ENCODE measurements at places on chromosomes 11 and 22.

DNA sequence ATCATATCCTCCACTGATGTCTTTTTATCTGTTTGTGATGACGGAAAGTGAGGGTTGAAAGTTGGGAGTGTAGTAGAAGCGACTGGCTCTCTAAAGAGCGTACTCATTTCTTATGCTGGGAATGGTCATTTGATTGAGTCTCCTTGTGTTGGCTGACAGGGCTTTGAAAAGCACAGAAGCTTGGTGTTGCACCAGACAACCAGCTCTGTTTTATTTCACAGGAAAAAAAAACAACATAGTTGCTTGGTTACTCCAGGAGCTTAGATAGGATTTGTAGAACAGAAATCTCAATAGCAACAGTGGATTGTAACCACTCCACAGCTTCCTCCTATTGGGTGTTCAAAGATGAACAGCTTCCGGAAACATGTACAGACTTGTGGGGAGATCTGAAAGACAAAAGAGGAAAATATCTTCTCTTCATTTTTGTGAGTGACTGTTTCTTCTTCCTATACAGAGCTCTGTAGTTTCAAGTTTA is 2.7 kb downstream of the RBM14 start:
- DNase-seq = no peak

DNA sequence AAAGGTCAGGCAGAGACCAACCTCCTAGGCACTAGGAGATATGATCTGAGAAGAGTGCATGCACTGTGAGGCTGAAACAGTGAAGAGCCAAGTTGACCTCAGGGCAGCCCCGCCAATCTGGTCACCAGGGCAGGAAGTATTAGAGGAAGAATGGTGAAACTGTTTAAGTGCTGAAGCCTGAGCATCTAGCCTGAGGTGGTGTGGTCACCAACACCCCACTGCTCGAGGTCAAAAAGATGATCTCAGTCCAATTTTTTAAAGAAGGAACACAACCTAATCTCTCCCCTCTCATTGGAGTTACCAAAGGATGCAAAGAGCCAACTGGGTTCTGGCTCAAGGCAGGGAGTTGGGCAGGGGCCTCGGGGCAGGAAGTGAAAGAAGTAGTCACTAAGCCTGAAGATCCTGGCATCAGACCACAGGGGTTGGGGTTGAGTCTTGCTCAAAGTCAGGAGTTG is 4.0 kb downstream of the APBB1 start:
- DNase-seq = no peak

DNA sequence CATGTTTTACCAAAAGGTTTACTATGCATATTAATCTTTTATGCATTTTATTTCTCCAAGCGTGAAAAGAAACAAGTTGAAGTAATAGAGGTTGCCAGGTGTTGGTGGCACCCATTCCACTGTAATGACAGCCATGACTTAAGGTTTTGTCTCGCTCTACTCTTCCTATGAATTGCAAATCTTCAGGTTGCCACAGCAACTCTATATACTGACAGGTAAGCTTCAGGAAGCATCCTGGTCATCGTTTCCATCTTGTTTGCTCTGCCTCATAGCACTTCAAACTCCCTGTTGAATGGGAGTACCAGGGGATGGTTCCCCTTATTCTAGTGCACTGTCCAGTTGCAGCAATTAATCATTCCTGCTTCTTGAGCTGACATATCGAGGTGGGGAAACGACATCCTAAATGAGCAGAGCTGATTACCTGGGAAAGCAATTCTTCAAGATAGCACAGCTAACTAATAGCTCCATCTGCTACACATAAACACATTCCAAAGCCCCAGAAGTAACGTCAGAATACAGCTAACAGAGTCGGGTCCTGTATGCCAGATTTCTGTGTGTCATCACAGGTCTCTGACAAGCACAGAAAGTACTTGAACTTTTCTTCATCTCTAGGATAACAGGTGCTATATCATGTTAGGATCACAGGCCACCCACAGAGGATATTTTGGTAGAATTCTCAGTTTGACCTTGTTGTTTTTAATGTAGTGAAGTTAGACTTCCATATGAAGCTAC is 80.3 kb downstream of the CADM1 start:
- no peak for DNase-seq

GRCh38 chr11:17468122-17468521 is 8.5 kb downstream of the ABCC8 start:
- no peak for DNase-seq

DNA sequence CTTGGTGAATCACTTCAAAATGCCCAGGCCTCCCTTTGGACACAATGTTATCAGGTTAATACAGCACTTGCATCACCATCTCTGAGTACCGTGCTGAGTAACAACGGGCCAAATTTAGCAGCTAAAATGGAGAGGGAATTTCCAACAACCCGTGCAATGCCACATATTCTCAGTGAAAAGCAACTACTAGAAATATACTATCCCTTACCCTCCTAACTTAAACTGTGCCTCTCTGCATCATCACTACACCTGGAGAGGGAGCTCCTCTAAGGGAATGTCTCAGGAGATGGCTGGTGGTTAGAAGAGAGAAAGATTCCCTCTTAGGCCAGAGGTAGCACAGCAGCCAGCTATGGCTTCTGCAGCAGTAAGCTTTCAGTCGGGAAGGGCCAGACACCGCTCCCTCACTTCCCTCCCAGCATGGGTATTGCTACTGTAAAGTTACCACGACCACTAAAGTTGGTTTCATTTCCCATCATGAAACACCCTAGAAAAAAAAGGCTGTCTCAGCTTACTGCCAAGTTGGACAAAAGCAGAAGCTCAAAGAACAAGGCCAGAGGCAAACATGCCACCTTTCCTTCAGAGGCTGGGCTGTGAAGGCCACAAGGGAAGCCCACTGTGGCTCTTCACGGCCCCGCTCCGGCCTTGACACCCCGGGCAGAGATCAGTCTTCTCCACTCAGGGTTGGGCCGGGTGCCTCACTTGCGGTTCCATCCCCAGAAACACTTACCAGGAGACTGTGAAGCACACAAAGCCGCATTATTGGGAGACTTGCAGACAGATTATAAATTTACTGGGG is 3.9 kb downstream of the MAML2 start:
- DNase-seq = no peak

- DNase-seq = no peak
Observed at GRCh38 chr22:42414565-42415303, 17.5 kb downstream of the NFAM1 start.

DNA sequence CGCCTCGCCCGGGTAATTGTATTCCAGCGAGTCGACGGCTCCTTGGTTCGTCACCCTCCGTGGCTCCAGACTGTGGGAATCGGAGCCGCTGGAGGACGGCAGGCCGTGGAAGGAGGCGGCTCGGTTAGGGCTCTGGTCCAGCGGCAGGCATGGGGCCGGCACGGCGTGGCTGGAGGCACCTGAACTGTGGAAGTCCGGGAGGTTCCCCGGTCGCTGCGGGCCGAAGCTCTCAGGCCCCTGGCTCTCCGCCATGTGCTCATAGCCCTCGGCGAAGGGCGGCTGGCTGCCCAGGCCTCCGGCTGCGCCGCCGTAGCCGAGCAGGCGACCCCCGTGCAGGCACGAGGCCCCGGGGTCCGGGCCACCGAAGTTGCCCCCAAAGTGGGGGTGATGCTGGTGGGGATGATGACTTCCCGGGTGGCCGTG is 1.7 kb downstream of the MN1 start:
- DNase-seq = no peak

GRCh38 chr11:78856211-78856610 is 281.5 kb upstream of the NARS2 start:
- DNase-seq = no peak

DNA sequence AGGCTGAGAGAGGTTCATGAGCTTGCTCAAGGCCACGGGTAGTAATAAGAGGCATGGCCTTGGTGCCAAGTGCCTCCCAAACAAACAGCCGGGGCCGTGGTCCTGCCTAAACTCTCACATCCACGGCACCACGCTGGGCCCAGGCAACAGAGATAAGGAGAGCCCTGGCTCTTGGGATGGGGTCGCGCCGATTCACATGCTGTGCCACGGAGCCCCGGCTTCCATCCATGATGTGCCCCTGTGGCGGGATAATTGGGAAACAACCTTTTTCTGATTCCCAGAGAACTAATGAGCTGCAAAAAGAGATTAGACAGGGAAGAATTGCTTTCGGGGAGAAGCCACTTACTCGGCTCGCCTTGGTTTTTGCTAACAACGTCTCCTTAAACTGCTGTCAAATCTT is 22.0 kb downstream of the TP53AIP1 start:
- no peak for DNase-seq

DNA sequence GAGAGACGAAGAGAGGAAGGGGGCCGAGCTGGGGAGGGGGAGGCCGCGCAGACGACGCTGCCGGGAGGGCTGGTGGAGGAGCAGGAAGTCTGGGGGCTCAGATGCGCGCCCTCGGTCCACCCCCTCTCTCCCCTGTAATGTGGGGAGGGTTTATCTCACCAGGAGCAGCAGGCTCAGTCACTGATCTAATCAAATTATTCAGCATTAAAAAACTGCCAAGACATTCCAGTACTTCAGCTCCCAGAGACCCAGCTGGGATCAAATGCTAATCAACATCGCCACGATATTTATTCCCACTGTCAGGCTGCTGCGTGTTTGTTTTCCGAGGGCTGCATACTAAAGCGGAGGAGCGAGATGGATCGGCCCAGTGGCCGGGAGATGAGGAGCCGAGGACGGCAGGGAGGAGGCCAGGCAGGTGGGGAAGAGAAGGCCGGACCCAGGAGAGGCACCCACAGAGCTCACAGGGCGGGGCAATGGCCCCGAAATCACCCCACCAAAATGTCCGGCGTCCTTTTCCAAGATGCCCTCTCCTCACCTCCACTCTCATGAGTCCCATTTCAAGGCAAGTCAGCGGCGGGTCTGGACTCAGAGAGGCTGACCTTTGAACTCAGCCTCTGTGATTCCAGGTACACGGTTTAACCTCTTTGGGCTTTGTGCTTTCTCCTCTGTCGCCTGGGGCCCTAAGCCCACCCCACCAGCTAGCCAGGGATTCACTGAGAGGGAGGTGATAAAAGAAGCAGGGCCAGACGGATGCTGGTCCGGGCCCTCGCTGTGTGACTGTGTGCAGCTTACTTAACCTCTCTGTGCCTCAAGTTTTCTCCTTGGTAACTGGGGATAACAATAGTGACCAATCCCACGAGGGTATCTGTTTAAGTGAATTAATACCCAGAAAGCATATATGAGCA is 502.1 kb downstream of the MN1 start:
- no peak for DNase-seq

GRCh38 chr11:12381875-12382274 is 4.5 kb downstream of the PARVA start:
- DNase-seq = no peak

DNA sequence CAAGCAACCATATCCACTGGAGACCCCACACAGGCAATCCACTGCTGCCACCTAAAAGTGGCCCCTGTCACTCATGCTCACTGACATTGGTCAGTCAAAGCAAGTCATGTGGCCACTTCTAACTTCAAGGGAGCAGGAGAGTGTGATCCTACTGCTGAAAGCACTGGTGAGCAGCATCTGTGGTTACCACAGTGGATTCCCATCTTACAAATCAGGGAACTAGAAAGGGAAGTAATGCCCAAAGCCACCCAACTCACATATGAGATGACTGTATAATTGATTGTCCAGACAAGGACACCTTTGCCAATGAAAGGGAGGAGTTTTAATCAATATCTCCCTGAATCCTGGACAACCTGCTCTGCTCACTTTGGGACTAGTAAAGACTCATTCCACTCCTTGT is 17.7 kb downstream of the RCN1 start:
- no peak for DNase-seq

DNA sequence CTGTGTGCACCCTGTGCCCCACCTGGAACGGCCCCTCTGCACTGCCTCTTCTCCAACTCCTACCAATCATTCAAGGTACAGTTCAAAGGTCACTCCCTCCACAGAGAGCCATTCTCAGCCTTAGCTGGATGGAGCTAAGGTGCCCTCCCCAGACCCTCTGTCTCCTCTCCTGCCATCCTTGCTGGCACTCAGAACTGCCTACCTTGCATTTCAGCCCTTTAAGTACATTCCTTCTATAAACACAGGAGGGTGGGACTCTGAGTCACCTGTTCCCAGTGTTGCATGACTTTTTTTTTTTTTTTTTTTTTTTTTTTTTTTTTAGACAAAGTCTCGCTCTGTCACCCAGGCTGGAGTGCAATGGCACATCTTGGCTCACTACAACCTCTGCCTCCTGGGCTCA is 8.6 kb downstream of the TTLL1 start:
- DNase-seq = no peak

DNA sequence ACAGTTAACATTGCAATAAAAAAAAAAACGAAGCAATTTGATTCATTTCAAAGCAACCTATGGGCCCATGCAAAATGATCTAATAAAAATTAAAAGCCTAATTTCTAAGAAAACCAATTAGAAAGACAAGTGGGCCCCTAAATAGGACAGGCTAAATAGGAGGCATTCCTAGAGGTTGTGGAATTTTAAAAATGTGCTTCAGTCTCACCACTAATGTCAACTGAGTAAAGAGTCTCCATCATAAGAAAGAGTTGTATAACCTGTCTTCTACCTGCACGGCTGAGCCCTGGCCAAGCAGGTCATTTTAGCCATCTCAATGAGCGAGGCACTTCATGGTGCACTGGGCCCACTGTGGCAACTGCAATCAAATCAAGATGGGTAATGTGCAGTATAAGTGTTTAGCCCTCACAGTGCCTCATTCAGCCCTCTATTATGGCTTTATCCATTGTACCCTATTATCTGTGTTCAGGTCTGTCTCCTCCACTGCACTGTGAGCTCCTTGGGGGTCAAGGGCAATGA is 76.4 kb downstream of the PRSS23 start:
- no peak for DNase-seq

DNA sequence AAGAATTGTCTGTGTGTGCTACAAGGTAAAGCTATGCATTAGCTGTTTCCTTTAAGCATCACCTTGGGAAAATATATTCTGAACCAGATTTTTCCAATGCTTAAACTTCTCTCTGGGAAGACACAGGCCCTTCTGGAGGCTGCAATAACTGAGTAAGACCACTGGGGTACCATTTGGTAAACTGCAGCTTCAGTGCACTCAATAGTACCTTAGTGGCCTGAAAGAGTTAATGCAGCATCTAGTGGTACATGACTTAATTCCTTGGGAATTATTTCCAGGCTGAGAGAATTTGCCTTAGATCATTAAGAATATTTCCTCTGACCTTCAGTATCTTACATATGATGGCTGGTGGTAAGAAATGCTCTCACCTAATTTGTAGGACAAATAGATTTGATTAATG is 727.4 kb downstream of the DLG2 start:
- DNase-seq = no peak

GRCh38 chr11:1701091-1701807 is 4.3 kb downstream of the KRTAP5-6 start:
- DNase-seq = no peak
